Testis (tissue), 5 donors: ENCODE measurements at places on chromosomes 12 and 14. TPM values are rescaled to one million over a fixed set of nuclear protein-coding genes. Genes with fewer than 3 reads are reported as not detected.

GRCh38 chr14:102695167-102695555 is 82.1 kb upstream of the TRAF3 start:
- no peak for DNase-seq

Gene POU6F1
- total RNA-seq: 7.5 TPM

DNA sequence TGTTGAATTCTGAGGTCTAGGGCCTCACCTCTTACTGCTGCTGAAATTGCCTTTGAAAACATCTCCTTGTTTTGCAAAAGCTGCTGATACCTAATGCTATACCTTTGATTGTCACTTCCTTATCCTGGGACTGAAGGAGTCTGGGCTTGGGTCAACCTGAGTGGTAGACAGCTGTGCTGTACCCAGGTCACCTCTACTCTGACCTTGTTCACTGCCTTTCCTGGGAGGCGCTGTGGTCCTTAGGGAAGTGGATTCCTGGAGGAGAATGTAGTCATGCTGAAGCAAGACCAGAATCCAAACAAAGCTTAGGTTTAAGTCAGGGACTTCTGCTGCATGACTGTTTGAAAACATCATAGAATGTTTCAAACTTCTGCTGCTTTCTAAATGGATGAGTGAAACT is 191.4 kb downstream of the SNAPC1 start:
- DNase-seq: no peak

DNA sequence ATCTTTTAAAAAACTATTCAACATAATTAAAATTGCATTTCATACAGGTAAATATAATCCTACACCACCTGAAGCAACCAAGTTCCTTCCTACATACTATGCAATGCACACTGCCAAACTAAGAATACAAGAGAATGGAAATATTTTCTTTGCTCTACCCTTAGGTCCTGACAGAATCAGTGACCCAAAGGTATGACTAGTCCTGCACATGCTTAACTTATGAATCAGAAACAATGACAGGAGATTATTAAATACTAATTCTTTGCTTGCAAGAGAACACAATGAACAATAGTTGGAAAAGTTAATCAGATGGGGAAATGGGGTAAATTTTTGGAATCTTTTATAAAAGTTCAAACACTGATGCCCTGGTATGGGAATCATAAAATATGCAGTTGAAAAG is 220.1 kb downstream of the SOX5 start:
- DNase-seq: no peak

Gene SLC6A15
- 3.1 TPM for total RNA-seq

DNA sequence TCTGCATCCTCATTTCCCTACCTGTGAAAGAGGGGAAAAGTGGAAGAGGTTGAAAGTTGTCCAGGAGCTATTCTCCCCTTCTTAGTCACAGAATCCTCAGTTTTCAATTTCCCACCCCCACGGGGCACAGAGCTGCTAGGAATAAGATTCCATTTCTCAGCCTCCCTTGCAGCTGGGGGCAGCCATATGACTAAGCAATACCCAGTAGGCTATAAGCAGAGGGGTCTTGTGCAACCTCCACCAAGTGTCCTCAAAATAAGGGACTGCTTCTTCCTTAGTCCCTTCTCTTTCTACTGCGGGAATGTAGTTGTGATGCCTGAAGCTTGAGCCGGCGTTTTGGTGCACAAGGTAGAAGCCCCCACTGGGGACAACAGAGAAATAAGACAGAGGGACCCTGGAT is 40.9 kb downstream of the VWF start:
- no peak for DNase-seq

- no peak for DNase-seq
Measured at GRCh38 chr12:108237272-108237671, 101.8 kb downstream of the CMKLR1 start.

Gene GLIPR1L2
- total RNA-seq: 6.3 TPM

DNA sequence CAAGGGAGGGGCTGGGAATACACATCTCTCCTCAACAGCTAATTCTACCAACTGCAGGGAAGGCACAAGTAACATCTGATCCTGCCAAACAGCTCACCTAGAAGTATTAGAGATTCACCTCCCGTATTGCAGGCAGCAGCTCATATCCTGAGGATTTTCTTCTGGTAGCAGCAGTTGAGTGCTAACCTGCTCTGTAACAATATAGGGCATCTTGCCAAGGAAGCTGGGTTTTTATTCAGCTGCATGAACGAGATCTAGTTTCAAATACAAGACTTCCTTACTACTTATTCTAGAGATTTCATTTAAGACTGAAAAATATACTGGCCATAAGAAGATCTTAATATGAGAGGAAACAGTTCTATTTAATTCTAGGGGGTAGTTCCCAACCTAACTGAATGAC is 261.4 kb upstream of the USP15 start:
- DNase-seq: no peak

DNA sequence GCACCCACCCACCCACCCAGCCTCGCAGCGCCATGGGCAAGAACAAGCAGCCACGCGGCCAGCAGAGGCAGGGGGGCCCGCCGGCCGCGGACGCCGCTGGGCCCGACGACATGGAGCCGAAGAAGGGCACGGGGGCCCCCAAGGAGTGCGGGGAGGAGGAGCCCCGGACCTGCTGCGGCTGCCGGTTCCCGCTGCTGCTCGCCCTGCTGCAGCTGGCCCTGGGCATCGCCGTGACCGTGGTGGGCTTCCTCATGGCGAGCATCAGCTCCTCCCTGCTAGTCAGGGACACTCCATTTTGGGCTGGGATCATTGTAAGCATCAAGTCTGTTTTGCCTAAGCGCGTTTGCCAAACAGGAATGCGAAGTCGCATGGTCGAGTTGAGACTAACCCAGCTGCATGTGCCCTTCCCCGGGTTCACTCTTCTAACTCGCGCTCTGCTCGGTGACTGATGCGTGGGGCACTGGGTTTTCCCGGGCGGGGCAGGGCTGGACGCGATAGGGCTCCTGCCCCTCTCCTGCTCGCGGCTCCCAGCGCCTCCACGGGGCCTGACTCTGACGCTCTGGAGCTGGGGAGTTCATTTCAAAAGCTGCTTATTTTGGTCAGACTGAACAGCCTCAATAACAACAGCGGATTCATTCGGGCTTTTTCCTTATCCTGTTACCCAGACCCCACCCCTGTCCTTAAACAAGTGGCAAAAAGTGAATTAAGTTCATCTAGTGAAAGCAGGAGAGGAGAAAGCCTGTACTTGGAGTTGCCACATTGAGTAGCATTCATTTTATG is 458 bp downstream of the SSPN start:
- peak; percentile 69 for DNase-seq
